ENCODE measurements at places on chromosomes 7 and 10. TPM values are rescaled to one million over a fixed set of nuclear protein-coding genes. Genes with fewer than 3 reads are reported as not detected.

OR2A12 gene
- total RNA-seq = not detected

HTRA1 gene
- total RNA-seq = 14.0 TPM

HECW1 gene
- 3.7 TPM for total RNA-seq

FGL2 gene
- 0.14 TPM for total RNA-seq

PON1 gene
- total RNA-seq = not detected

BTBD16 gene
- total RNA-seq = not detected

SAP25 gene
- not detected for total RNA-seq

AKR1C4 gene
- total RNA-seq = not detected

FAM180A gene
- 0.22 TPM for total RNA-seq

VGF gene
- not detected for total RNA-seq

TAC1 gene
- not detected for total RNA-seq

MINPP1 gene
- 53.0 TPM for total RNA-seq

NEBL gene
- total RNA-seq = 0.22 TPM

CHRM2 gene
- 20.8 TPM for total RNA-seq

CREB5 gene
- total RNA-seq = 5.5 TPM

VSTM4 gene
- 1.3 TPM for total RNA-seq

NACAD gene
- total RNA-seq = 1.3 TPM

HYAL4 gene
- total RNA-seq = 1.3 TPM

BLNK gene
- not detected for total RNA-seq

PIK3AP1 gene
- total RNA-seq = 0.43 TPM

ANKRD30A gene
- not detected for total RNA-seq

CYP3A4 gene
- total RNA-seq = not detected

WNT2 gene
- total RNA-seq = 21.7 TPM

DTX2 gene
- 11.3 TPM for total RNA-seq

ZNF316 gene
- 19.6 TPM for total RNA-seq

ASZ1 gene
- not detected for total RNA-seq

PPP1R9A gene
- 0.14 TPM for total RNA-seq

EIF5AL1 gene
- total RNA-seq = 0.72 TPM

LRRC4 gene
- total RNA-seq = under 0.01 TPM

LZTS2 gene
- 77.5 TPM for total RNA-seq

SH2D4B gene
- 0.29 TPM for total RNA-seq

C10orf62 gene
- total RNA-seq = not detected

NUTM2E gene
- total RNA-seq = not detected

MBLAC1 gene
- total RNA-seq = 2.9 TPM

KLF14 gene
- 0.22 TPM for total RNA-seq

ELMO1 gene
- total RNA-seq = not detected

CLDN3 gene
- not detected for total RNA-seq

CFAP43 gene
- total RNA-seq = not detected

IQUB gene
- 0.57 TPM for total RNA-seq

LRIT2 gene
- total RNA-seq = not detected

UCN3 gene
- not detected for total RNA-seq

CDNF gene
- total RNA-seq = 1.1 TPM

LYZL2 gene
- total RNA-seq = not detected

ASB10 gene
- total RNA-seq = not detected

ANKRD7 gene
- total RNA-seq = 0.22 TPM

PTN gene
- total RNA-seq = 5.9 TPM

CABCOCO1 gene
- 0.14 TPM for total RNA-seq

SPDYE11 gene
- not detected for total RNA-seq

CHST3 gene
- total RNA-seq = 26.8 TPM

PLCE1 gene
- total RNA-seq = 0.29 TPM

GBX1 gene
- total RNA-seq = not detected

PDCD11 gene
- total RNA-seq = 62.6 TPM

GDF10 gene
- not detected for total RNA-seq

WNT8B gene
- total RNA-seq = not detected

TM9SF3 gene
- 179 TPM for total RNA-seq

LRIT1 gene
- not detected for total RNA-seq

Data from placental pericyte (primary cell).